ENCODE measurements at places on chromosomes 5 and 9. TPM values are rescaled to one million over a fixed set of nuclear protein-coding genes. Genes with fewer than 3 reads are reported as not detected.

- no peaks in the 10 kb centered on the region for H3K4me1 ChIP-seq
- DNase-seq, result no peak
- H3K36me3 ChIP-seq, result no peaks in the 10 kb centered on the region
- H3K27ac ChIP-seq, result no peak overlapping the region
- no peak overlapping the region for H3K4me3 ChIP-seq
- peaks cover 40% of the 10 kb centered on the region for H3K27me3 ChIP-seq
Observed at GRCh38 chr9:18909140-18910018, 123.6 kb downstream of the SAXO1 start.

DNA sequence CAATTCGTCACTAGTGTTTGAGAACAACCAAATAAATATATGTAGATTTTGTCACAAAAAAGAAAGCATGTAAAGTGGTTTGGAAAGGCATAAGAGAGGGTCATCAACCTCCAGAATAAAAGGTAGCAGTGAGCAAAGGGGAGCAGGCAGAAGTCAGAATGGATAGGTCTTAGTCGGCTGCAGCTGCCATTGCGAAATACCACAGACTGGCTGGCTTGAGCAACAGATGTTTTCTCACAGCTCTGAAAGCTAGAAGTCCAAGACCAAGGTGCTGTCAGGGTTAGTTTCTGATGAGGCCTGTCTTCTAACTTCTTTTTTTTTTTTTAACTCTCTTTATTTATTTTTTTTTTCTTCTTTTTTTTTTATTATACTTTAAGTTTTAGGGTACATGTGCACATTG, 208.1 kb upstream of the PIK3R1 start:
- H3K27me3 ChIP-seq, result peaks cover 7% of the 10 kb centered on the region
- no peak for DNase-seq
- peaks cover 2% of the 10 kb centered on the region for H3K4me1 ChIP-seq
- H3K36me3 ChIP-seq, result peaks cover 5% of the 10 kb centered on the region
- H3K27ac ChIP-seq, result no peak overlapping the region
- H3K4me3 ChIP-seq, result no peak overlapping the region

- no peak for DNase-seq
- no peaks in the 10 kb centered on the region for H3K27me3 ChIP-seq
- peaks cover 2% of the 10 kb centered on the region for H3K4me1 ChIP-seq
- no peak overlapping the region for H3K27ac ChIP-seq
- no peak overlapping the region for H3K4me3 ChIP-seq
Observed at GRCh38 chr9:76474419-76474818, 15.4 kb downstream of the GCNT1 start.

THBS4 gene
- total RNA-seq, result 0.21 TPM

NME5 gene
- total RNA-seq, result not detected

CFAP77 gene
- total RNA-seq, result not detected

GRCh38 chr9:89483592-89484474, 14.1 kb downstream of the SEMA4D start:
- H3K4me1 ChIP-seq, result peaks cover 68% of the 10 kb centered on the region
- no peaks in the 10 kb centered on the region for H3K27me3 ChIP-seq
- peak overlapping the region; percentile 99 for H3K4me3 ChIP-seq
- H3K36me3 ChIP-seq, result peaks cover 23% of the 10 kb centered on the region
- peak overlapping the region; percentile 97 for H3K27ac ChIP-seq

NR2F1-AS1 gene
- not detected for total RNA-seq

DNA sequence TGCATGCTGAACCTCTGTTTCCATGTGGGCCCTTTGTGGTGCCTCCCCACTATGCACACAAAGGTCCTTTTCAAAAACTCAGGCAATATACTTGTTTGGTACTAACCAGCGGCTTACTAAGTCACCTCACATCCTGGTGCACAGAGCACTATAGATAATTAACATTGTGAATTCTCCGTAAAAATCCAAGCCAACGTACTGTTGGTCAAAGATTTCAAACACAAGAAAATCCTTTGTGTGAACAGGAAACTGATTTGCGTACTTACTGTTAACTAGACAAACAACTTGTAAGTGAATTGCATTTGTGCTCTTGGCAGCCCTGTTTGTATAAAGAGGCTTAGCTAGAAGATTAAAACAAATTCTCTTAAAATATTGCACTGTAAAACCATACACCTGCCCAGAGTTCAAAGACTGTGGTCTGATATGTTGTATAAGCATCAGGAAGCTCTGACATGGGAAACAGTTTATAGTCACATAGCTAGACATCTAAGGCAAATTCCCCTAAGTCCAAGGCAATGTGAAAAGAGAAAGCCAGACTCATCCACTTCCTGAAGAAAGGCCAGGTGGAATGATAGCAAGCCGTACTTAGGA, 125.0 kb upstream of the SLC12A2 start:
- no peak overlapping the region for H3K27ac ChIP-seq
- no peaks in the 10 kb centered on the region for H3K36me3 ChIP-seq
- H3K4me1 ChIP-seq, result peaks cover 12% of the 10 kb centered on the region
- H3K4me3 ChIP-seq, result no peak overlapping the region
- no peaks in the 10 kb centered on the region for H3K27me3 ChIP-seq
- DNase-seq, result no peak

GRCh38 chr5:56282216-56282615, 49.1 kb upstream of the ANKRD55 start:
- no peaks in the 10 kb centered on the region for H3K27me3 ChIP-seq
- H3K36me3 ChIP-seq, result peaks cover 3% of the 10 kb centered on the region
- DNase-seq, result no peak
- H3K27ac ChIP-seq, result no peak overlapping the region
- H3K4me3 ChIP-seq, result no peak overlapping the region

DNA sequence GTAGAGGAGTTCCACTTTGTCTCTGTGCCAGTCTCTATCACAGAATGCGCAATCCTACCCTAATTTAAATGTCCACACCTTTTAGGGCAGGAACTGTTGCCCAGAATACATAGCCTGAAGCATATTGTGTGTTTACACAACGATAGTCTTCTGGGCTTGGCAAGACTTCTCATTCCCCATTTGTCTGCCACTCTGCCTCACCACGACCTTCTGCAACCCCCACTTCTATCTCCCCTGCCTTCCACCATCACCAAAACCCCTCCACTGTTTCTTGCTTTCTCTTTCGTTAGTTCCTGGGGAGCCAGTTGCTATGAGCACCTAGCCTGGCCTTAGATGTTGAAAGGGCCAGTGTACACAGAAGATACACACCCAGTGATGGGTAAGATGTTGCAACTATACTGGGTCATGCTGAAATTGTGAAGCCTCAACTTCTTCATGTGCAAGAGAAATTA, 883 bp upstream of the RNF145 start:
- no peak for DNase-seq
- H3K4me3 ChIP-seq, result peak overlapping the region; percentile 100
- H3K36me3 ChIP-seq, result peaks cover 11% of the 10 kb centered on the region

HK3 gene
- 1.2 TPM for total RNA-seq

- no peaks in the 10 kb centered on the region for H3K4me1 ChIP-seq
- no peak overlapping the region for H3K4me3 ChIP-seq
- no peaks in the 10 kb centered on the region for H3K36me3 ChIP-seq
- no peaks in the 10 kb centered on the region for H3K27me3 ChIP-seq
- no peak for DNase-seq
Observed at GRCh38 chr9:120324996-120325642, 254.8 kb downstream of the CDK5RAP2 start.

DNA sequence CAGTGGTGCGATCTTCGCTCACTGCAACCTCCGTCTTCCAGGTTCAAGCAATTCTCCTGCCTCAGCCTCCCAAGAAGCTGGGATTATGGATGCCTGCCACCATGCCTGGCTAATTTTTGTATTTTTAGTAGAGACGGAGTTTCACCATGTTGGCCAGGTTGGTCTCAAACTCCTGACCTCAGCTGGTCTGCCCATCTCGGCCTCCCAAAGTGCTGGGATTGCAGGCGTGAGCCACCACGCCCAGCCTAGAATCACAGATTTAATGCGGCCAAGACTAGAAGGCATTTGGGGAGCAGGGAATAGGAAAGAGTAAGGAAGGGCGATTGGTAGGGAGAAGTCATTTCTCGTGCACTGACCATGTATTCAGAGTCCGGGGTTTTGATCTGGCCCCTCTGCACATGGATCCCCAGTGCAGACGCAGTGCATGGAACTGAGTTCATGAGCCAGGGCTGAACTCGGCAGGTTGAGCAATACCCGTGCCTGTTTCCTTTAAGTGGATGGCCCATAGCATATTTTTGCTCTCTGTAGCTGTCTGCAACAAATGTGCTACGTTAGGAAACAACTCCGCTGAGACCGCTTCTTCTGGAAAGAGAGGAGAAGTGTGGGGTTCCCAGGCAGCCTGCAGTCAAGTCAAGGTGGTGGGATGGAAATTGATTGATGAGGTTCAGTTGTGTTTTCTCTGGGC, 3.4 kb upstream of the HMCN2 start:
- H3K27ac ChIP-seq, result no peak overlapping the region
- peaks cover 5% of the 10 kb centered on the region for H3K36me3 ChIP-seq
- H3K4me3 ChIP-seq, result no peak overlapping the region
- H3K4me1 ChIP-seq, result peaks cover 13% of the 10 kb centered on the region

SHISAL2B gene
- total RNA-seq, result not detected

- H3K27me3 ChIP-seq, result peaks cover 81% of the 10 kb centered on the region
- peaks cover 4% of the 10 kb centered on the region for H3K36me3 ChIP-seq
- no peak overlapping the region for H3K4me3 ChIP-seq
- no peak overlapping the region for H3K27ac ChIP-seq
- no peak for DNase-seq
Observed at GRCh38 chr9:124764774-124765438, 6.2 kb downstream of the NR6A1 start.

DNA sequence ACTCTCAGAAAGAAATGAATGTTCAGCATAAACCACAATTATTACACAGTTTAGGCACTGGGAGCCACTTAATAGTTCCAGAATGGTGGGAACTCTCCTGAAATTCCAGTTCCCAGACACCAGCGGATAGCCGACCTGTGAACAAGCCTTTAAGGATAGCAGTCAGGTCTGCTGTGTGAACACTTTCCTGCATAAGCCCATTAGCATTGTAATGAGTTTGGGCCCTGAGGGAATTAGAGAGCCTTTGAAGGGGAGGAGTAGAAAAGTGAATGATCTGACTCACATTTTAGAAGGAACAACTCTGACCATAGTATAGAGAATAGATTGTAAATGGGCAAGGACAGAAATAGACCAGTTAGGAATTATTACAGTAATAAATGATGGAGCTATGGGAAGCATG, 189.1 kb downstream of the ADGRV1 start:
- no peak overlapping the region for H3K4me3 ChIP-seq
- H3K4me1 ChIP-seq, result no peaks in the 10 kb centered on the region
- H3K36me3 ChIP-seq, result no peaks in the 10 kb centered on the region
- peaks cover 27% of the 10 kb centered on the region for H3K27me3 ChIP-seq
- no peak for DNase-seq

SLC30A5 gene
- 18.6 TPM for total RNA-seq

- H3K4me3 ChIP-seq, result no peak overlapping the region
- H3K4me1 ChIP-seq, result peaks cover 32% of the 10 kb centered on the region
- no peak overlapping the region for H3K27ac ChIP-seq
- peaks cover 11% of the 10 kb centered on the region for H3K27me3 ChIP-seq
Observed at GRCh38 chr5:141654298-141654697, 3.1 kb upstream of the FCHSD1 start.

CFAP90 gene
- not detected for total RNA-seq

DNA sequence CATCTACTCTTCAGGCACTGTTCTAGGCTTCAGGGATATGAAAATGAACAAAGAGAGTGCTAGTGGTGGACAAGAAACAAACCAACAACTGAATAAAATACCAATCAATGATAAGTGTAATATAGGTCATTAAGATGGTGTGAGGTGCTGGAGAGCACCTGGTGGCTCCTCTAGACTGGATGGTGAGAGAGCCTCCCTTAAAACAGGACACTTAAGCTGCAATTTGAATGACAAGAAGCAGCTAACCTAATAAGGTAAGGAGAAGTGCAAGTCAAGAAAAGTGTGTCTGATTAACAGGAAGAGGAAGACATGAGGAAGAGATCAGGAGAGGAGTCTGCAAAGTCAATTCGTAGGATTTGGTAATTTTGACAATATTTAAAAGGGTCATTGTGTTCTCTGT, 23.1 kb downstream of the JAKMIP2 start:
- no peaks in the 10 kb centered on the region for H3K27me3 ChIP-seq
- no peaks in the 10 kb centered on the region for H3K36me3 ChIP-seq
- no peaks in the 10 kb centered on the region for H3K4me1 ChIP-seq
- no peak for DNase-seq
- H3K27ac ChIP-seq, result no peak overlapping the region

DNA sequence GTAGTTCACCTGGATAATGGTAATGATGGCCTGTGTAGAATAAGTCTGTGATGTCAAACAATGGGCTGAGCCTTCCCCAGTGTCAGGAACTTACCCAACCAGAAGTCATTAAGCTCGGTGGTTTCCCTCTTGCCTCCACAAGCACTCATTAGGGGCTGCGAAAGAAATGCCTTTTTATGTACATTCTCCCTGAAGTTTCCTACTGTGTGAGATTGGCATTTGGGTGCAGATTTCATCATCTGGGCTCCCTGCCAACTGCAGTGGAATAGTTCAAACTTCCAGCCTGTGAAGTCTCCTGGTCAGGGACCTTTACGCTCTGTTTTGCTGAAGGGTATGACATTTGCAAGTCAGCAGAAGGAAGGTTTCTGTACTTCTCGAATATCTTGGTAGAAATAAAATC, 41.6 kb upstream of the TMEM215 start:
- DNase-seq, result no peak
- peaks cover 7% of the 10 kb centered on the region for H3K27me3 ChIP-seq
- H3K4me1 ChIP-seq, result no peaks in the 10 kb centered on the region
- H3K27ac ChIP-seq, result no peak overlapping the region
- no peaks in the 10 kb centered on the region for H3K36me3 ChIP-seq
- H3K4me3 ChIP-seq, result no peak overlapping the region

DNA sequence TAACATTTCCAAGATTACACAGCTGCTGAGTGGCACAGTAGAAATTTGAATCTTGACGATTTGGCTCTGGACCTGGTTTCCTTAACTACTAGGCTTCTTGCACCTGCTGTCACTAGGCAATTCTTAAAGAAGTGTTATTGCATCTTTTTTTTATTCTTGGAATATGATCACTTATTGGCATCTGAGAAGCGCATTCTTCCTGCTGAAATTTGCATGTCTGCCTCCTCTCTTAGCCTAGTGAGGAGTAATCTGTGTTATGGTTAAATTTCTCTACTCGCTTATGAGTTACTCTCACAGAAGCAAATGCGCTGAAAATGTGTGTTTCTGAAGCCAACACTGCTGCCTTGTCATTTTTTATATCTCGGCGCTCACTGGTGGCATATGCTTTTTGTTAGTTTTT, 89.3 kb downstream of the WDR41 start:
- H3K4me1 ChIP-seq, result no peaks in the 10 kb centered on the region
- no peak overlapping the region for H3K27ac ChIP-seq
- H3K36me3 ChIP-seq, result peaks cover 2% of the 10 kb centered on the region
- no peak overlapping the region for H3K4me3 ChIP-seq
- peaks cover 28% of the 10 kb centered on the region for H3K27me3 ChIP-seq
- DNase-seq, result no peak

ANKRD18A gene
- 22.3 TPM for total RNA-seq

RLN1 gene
- total RNA-seq, result 1.8 TPM

DNA sequence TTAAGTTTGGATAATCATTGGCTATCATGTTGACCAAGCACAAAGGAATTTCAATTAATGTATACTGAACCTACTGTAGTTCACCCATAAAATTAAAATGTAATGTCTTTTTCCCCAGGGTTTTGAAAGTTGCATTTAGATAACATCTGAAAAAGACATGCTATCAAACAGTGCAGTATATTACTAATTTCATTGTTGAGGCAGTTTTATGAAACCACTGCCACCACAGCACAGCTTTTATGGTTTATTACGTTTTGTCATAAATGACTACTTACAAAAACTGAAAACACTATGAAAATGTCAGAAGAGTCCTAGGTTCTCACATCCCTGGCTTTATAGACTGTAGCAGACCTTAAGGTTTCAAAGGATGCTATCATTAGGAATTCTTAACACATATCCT, 32.0 kb upstream of the HAPLN1 start:
- no peaks in the 10 kb centered on the region for H3K27me3 ChIP-seq
- H3K27ac ChIP-seq, result no peak overlapping the region
- no peaks in the 10 kb centered on the region for H3K4me1 ChIP-seq
- no peak for DNase-seq
- peaks cover 2% of the 10 kb centered on the region for H3K36me3 ChIP-seq
- no peak overlapping the region for H3K4me3 ChIP-seq
